ENCODE measurements at places on chromosomes 2 and 18.
A peak's percentile ranks its signal among the peaks of the same experiment; 100 is the strongest.

DNA sequence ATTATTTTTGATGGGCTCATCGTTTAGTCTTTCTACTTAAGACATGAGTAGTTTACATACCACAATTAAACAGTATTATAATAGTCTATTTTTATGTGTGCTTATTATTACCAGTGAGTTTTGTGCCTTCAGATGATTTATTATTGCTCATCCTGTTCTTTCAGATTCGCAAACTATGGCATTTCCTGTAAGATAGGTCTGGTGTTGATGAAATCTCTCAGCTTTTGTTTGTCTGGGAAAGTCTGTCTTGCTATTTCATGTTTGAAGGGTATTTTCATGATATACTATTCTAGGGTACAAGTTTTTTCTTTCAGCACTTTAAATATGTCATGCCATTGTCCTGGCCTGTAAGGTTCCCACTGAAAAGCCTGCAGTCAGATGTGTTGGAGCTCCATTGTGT lies 101.3 kb downstream of the DNAH7 start:
- DNase-seq: peak; percentile 2

DNA sequence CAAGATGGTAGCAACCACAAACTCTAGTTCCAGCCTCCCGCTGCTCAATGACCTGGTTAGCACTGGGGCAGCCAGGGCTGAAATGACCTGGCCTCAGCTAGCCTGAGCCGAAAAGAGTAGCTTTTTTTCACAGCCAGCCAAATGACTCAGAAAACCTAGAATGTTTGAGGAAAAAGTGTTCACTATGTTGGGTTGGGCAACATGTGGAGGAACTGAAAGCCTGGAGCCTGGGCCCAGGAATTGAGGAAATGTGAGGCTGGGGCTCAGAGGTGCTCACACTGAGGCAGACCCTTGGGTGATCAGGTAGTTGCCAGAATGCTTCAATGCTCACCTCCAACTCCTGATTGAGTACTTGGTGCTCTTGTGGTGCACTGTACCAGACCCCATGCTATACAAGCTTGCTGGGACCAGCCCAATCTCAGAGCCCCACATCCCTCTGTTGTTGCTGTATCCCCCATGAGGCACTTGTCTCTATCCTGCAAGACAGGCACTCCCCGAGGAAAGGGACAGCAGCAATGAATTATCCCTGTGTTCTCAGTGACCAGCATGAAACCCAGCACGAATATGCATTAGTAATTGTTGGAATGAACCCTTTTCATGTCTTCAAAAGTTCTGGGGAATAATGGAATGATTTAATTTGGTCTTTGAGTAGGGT lies 116.2 kb downstream of the USP34 start:
- no peak for DNase-seq

GRCh38 chr2:44286884-44287638 lies 11.8 kb downstream of the SLC3A1 start:
- no peak for DNase-seq

- no peak for DNase-seq
Measured at GRCh38 chr2:8490166-8490721, 191.6 kb upstream of the ID2 start.

GRCh38 chr2:12293874-12294273 lies 422.9 kb upstream of the TRIB2 start:
- DNase-seq: peak; percentile 23

GRCh38 chr2:158931572-158931971 lies 36.9 kb upstream of the TANC1 start:
- peak; percentile 85 for DNase-seq

- no peak for DNase-seq
Measured at GRCh38 chr2:173966274-173967098, 1.3 kb upstream of the SP3 start.

DNA sequence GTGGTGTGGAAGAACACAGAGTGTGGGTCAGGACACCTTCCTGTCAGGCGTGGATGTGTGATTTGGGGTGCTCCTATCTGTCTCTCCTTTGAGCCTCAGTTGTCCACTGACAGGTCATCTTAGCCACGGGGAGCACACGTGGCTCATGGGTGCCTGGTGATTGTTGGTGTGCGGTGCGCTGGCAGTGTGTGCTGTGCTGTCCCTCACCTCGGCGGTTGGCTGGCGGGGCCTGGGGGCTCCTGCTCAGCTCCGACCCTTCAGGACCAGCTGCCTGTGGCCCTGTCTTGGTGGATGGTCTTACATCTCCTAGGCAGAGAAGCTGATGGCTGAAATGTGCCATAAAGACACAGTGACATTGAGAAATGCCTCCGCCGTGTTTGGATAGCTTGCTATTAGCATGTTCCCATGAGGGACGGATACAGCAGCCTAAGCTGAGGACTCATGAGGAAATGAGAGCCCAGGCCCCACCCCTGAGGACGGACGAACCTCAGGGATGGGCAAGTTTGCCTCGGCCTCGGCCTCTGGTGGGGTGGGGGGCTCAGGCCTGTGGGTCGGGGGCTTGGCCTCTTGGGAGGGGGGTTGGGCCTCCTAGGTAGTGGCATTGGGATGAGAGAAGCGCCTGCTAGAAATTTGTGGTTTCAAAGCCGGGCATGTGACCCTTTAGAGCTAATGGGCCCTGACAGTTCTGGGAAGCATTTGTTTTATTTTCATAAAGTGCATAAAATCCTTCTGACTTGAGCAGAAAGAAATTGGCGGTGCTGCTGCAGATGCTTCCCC lies 20.3 kb upstream of the ASB1 start:
- DNase-seq: no peak

GRCh38 chr2:118012778-118013177 lies 1.1 kb downstream of the CCDC93 start:
- DNase-seq: no peak

- peak; percentile 69 for DNase-seq
Measured at GRCh38 chr2:9251154-9252001, 44.8 kb downstream of the ASAP2 start.

DNA sequence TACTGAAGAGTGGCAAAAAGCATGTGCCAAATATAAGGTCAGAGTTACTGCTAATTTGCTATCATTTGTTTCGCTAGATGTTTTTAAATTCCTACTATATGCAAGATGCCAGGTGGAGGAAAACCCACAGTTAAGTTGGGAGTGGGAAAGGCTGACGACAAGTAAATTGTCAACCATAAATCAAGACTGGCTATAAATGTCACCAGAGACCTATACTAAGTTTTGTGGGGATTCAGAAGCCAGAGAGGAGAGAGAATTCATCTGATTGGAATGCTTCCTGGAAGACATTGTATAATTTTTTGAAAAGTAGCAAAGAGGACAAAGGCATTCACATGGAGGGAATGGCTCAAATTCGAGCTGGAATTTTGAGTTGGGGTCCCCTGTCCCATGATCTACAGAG lies 64.3 kb downstream of the CFAP221 start:
- DNase-seq: no peak

DNA sequence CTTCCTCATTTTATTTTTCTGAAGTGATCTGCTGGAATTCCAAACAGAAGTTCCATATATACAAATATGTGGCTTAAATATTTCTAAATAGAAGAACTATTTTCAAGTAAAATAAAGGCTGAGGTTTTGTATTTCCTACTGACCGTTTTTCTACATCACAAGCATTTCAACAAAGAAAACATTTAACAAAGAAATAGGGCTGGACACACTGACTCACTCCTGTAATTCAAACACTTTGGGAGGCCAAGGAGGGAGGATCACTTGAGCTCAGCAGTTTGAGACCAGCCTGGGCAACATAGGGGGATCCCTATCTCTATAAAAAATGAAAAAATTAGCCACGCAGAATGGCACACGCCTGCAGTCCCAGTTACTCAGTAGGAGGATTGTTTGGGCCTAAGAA lies 44.6 kb downstream of the TANK start:
- DNase-seq: no peak

DNA sequence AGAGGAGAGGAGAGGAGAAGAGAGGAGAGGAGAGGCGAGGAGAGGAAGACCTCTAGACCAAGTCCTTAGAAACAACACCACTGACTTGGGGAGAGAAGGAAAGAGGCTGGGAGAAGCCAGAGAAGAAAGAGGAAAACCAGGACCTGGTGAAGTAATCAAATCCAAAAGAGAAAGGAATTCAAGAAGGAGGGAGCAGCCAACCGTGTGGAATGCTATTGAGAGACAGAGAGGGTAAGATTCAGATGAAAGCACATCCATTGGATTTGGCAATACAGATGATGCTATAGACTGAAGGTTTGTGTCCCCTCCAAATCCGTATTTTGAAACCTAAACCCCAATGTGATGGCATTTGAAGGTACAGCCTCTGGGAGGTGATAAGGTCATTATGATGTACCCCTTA lies 50.7 kb downstream of the GALNT14 start:
- DNase-seq: no peak

DNA sequence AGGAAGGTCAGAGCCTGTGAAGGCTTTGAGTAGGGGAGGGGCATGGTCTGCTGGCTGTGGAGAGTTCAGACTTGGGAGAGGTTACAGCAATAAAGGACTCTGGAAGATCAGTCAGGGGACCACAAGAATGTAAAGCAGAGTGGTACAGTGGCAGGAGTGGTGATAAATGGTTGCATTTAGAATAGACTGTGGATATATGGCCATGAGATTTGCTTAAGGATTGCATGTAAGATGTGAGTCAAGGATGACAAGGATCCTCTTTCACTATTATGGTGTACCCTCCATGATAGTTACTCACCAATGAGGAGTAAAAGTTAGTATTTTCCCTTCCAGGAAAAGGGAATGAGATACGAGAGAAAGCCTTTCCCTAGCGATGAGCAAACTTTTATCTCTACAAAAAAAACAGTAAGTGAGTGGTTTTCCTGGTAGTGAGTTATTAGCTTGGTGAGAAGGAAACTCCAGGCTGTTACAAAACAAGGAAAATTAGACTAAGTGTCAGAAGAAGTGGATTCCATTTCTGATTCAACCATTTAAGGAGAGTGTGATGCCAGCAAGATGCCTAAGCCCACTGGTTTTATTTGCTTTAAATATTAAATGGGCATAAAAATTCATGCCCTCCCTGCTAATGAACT lies 818.0 kb upstream of the ACVR2A start:
- peak; percentile 91 for DNase-seq

- DNase-seq: no peak
Measured at GRCh38 chr2:31828891-31829290, 181.9 kb downstream of the MEMO1 start.

- DNase-seq: no peak
Measured at GRCh38 chr2:144607099-144607498, 87.2 kb upstream of the ZEB2 start.

DNA sequence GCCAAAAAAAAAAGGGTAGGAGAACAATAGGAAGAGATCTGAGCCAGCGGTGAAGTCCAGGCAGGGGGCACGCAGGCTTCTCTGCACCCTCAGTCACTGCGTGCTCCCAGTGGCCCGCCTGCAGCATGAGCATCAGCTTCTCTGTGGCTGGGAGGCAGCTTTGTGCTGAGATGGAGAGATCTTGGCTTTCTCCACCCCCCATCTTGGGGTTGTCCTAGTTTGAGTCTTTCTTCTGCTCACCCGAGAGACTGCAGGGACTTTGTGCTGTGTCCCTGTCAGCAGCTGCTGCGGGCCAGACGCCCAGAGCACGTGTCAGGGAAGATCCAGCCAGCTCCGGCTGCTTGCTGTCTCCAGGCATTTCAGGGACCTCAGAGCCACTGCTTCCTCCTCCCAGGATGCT lies 20.3 kb downstream of the TRAPPC12 start:
- no peak for DNase-seq

All from fibroblast of lung (primary cell).